ENCODE measurements at places on chromosomes 11 and 22.

DNA sequence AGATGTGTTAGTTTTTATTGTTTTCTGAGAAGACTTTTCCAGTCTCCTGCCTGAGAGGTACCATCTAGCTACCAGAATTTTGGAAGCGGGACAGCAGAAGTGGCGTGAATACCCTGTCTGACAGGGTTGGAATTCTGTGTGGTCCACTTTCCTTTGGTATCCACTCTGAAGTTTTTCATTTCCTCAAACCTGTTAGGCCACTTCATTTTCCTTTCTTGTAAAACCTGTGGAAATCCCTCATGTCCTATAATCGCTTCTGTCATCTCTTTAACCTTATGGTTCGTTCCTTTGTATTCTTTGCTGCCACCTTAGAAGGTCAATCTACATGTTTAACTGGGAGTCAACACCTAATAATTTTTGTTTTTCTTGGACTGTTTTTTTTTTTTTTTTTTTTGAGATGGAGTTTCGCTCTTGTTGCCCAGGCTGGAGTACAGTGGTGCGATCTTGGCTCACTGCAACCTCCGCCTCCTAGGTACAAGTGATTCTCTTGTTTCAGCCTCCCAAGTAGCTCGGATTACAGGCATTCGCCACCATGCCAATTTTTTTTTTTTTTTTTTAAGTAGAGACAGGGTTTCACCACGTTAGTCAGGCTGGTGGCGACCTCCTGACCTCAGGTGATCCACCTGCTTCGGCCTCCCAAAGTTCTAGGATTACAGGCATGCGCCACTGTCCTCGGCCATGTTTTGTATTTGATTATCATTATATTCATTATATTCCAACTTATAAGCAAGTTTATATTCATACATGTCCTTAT, 7.1 kb downstream of the SFI1 start:
- DNase-seq, result no peak

DNA sequence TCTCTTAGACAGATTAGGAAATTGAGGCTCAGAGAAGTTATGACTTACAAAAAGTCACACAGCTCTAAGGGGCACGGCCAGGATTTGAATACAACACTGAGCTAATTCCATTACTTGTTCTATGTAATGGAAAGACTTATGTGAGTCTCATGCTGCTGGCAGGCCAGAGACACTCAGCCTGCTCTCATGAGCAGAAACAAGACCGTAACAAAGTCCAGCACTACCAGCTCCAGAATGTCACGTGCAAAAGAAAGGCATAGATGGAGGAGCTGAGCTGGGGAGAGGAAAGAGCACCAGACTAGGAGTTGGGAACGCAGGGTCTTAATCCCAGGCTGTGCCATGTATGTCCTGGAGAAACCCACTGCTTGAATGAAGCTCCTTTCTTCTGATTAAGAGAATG, 1.8 kb downstream of the CHRDL2 start:
- no peak for DNase-seq

GRCh38 chr22:20299746-20300136, 20.1 kb downstream of the DGCR6L start:
- no peak for DNase-seq

DNA sequence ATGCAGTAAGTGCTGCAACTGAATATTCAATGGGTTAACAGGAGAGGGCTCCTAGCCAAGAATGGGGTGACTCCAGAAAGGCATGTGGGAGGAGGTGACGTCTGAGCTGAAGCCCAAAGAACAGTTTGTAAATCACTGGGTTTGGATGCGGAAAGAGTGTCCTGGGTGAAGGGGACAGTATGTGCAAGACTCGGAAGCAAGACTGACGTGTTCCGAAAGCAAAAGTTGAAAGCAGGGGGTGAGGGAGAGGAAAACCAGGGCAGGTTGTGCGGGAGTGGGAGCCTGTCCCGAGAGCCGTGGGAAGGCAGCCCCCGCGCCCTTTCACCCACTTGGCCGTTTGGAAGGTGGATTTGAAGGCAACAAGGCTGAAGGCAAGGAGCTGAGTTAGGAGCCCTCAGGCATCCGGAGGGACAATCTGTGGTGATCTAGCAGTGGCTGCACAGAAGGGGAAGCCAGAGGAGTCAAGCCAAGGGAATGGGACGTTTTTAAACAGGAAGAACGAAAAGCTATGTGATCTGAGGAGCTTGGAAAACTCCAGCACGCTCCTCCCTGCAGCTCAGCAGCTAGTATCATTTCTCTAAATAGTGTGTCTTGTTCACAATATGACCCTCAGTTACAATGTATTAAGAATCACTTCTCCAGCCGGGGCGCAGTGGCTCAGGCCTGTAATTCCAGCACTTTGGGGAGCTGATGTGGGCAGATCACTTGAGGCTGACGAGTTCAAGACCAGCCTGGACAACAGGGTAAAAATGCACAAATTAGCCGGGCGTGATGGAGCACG, 7.7 kb downstream of the SLC25A18 start:
- DNase-seq, result no peak

DNA sequence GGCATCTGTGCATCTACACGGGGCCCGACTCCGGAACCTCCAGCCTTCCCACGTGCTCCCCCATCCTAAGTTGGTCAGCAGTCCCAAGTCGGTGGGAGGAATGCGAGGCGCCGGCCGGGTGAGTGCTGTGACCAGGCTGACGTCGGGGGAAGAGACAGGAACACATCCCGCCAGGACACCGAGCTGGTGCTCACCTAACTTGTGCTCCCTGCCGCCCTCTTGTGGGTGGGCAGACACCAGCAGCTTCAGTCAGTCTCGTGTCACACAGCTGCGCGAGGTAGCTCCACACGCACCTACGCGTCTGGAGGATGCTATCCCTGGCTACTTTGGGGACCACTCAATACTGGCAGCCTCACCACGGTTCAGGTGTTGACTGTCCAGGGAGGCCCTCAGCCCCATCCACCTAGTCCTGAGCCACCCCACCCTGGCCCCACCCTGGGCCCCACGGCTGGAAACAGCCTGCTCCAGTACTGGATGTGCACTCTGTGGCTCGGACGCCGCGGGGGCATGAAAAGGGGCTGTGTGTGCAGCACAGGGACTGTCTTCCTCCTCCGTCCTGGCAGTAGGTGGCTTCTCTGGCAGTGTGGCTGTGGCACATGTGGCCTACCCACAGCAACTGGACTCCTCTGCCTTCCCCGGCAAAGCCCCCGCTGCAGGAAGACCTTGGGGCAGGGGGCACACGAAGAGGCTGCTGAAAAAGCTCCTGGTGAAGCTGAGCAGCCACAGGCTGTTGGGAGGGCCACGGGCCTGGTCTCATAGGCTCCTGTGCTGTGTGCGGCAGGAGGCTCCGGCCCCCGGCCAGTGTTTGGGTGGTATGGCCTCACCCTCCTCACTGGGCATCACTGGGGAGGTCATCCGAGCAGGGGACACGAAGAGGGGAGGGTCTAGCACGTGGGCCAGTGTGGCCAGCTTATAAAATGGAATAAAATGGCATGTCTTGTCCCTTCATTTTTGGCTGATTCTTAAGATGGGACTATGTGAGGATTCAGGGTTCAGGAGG, 11.2 kb upstream of the BID start:
- DNase-seq, result peak; percentile 63

DNA sequence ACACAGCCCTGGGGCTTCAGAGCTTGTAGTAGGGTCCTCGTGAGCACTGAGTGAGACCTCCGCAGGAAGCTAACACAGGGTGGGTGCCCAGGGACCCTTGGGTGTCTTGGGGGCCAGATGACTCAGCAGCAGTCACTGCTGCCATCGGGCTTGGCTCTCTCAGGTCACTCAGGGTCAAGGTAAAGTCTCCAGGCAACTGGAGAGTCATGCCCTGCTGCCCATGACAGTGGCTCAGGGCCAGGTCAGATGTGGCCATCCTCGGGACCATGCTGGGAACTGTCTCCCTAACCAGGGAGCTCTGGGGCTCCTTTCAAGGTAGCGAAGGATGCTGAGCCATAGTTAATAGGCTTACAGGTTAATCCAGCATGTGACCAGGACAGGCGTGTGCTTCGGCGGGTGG, 44.4 kb upstream of the SLC22A12 start:
- no peak for DNase-seq

DNA sequence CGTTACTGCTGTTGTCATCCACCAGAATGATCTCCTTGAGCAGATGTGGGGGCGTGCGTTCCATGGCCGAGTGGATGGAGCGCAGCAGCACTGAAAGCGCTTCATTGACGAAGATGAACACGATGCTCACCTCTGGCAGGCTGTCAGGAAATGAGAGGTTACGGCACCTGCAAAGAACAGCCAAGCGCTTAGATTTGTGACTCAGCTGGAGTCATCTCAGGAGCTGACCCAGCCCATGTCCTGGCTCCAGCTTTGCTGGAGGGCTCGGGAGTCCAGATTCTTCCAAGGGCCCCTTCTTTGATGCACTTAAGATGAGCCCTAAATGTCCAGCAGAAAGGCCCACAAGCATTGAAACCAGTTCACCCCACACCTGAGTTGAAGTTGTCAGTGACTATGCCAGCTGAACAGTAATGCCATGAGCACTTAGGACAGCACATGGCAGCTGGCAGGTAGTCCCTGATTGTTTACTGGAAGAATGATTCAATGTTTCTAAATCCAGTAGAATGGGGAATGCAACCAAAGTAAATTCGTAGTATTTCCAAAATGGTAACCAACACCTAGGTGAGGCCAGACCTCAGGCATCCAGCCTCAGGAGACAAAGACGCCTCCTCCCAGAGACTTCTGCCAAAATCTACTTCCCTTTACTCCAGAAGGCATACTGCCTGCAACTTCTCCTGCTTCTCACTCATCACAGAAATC, 79.7 kb upstream of the CSNK2A3 start:
- DNase-seq, result no peak

GRCh38 chr22:23800297-23801237, 13.8 kb downstream of the SMARCB1 start:
- no peak for DNase-seq

DNA sequence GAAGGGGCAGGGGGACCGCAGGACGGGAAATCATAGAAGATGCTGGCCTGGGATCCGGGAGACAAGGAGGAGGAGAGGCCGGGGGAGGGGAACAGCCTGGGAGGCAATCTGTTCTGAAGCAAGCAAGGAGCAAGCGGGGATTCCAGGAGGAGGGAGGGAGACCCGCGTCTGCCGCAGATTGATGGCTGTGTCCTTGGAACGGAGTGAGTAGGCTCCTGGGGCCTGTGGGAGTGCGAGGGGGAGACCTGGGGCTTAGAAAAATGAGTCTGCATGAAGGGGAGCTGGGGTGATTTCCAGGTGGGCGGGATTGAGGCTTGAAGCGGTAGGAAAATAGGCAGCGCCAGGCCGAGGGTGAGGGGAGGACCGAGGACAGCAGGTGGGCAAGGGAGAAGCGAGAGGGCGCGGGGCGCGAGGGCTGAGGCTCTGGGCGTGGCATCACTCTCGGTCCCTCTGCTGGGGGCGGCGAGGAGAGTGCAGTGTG, 1.6 kb upstream of the LRRC55 start:
- DNase-seq, result no peak

GRCh38 chr22:24247564-24248344, 2.9 kb upstream of the GGT5 start:
- peak; percentile 20 for DNase-seq

DNA sequence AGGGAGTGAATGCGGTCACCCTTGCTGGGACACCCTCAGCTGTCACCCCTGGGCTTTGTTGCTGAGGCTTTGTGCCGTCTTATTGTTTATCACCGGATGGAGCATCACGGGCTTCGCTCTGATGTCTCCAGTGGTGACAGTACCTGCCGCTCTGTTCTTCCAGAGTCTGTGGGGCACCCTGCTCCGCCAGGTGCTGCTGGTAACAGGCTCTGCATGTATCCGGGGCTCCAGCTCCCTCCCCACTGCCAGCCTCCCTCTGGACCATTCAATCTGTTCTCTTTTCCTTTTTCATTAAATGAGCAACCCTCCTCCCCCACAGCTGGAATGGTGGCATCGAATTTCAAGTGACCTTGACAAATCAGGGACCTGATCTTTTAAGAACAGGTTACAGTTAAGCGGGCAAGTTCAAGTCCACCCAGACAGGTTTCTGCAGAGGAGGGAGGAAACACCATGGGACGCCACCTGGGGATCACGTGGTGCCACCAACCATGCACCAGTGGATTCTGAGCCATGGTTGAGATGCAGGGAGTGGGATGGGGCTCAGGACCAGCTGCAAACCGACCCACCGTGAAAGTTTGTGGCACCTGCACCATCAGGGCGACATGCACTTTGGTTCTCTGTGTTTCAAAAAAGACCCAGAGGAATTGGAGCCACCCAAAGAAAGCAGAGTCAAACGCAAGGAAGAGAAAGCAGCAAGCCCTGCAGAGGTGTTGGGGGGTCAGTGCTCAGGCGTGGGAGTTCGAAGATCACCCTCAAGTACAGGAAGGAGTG, 89.3 kb downstream of the BCR start:
- no peak for DNase-seq

- DNase-seq, result no peak
Observed at GRCh38 chr11:91257667-91258066, 967.0 kb upstream of the FAT3 start.

DNA sequence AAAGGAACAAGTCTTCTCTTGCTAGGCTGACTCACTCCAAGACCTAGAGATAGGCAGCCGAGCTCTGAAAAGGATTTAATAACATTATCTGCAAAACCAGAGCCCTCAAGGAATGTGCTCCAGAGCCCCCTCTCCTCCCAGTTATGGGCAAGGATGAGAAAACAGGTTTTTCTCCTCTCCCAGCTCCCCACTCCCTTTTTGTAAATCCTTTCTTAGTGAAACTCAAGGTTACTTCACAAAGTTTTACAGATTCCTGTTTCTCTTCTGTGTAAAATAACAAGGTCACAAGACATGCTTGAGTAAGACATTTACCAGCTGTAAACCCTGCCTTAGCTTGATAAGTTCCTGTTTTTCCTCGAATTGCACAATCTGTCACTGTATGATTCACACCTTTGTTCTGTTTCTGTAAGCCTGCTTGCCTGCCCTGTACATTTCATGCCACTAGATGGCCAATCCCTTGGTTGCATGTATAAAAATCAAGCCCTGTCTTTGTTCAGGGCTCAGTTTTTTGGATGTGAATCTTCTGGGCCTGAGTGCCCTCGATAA, 489.4 kb downstream of the KCNA4 start:
- no peak for DNase-seq

- DNase-seq, result no peak
Observed at GRCh38 chr22:39188809-39189208, 36.3 kb upstream of the CBX7 start.

- no peak for DNase-seq
Observed at GRCh38 chr22:27110665-27111451, 453.5 kb downstream of the MIAT start.

GRCh38 chr22:45227645-45228400, 12.9 kb downstream of the KIAA0930 start:
- no peak for DNase-seq

GRCh38 chr22:37808294-37808657, 542 bp downstream of the GCAT start:
- no peak for DNase-seq

GRCh38 chr11:1751999-1752906, 1.9 kb upstream of the IFITM10 start:
- no peak for DNase-seq

GRCh38 chr11:68481579-68482240, 21.2 kb downstream of the PPP6R3 start:
- DNase-seq, result no peak

GRCh38 chr11:125343086-125343717, 152.9 kb downstream of the FEZ1 start:
- DNase-seq, result no peak

All from T follicular helper cell (primary cell).